CD4-positive, alpha-beta T cell treated with Interleukin-6 for 4 hours (primary cell): ENCODE measurements at places on chromosomes 13 and 19.

GRCh38 chr19:1864480-1865171, 1.2 kb upstream of the KLF16 start:
- peak; percentile 74 for DNase-seq

DNA sequence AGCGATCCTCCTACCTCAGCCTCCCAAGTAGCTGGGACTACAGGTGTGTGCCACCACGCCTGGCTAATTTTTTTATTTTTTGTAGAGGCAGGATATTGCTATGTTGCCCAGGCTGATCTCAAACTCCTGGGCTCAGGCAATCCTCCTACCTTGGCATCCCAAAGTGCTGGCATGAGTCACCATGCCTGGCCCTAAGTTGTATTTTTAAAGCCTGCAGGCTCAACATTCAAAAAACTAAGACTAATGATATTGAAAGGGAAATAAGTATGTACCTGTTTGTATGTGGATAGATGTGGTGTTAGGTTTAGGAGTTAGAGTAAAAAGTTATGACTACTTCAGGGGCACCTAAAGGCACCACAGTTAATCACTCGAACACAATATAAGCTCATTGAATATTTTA, 5.4 kb upstream of the IPO5 start:
- no peak for DNase-seq

DNA sequence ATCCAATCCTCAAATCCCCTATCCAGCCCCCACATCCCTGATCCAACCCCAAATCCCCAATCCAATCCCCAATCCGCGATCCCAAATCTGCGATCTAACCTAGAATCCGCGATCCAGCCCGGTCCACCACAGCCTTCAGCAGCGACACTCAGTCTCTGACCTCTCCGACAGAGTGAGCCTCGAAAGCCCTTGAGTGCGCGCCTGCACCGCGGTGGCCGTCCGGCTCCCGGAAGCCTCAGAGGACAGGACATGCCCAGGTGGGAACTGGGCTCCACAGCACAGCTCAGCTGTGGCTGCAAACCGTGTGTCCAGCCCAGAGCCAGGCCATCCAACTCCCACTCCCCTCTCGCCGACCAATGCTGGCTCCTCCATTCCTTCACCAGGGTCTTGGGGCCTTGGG, 48.8 kb upstream of the C1QTNF9B start:
- no peak for DNase-seq

DNA sequence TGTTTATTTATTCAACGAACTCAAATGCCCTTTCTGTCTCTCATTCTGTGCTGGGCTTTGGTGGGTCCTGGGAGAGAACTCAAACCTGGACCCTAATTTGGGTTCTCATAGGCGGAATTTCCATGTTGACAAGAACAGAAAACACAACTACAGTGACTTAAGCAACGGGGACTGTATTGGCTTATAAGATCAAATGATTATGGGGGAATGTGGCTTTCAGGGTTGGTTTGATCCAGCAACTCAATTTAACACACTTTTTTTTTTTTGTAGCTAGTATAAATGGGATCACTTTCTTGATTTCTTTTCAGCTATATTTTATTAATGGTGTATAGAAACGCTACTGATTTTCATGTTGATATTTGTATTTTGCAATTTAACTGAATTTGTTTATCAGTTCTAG, 9.9 kb downstream of the FCHO1 start:
- no peak for DNase-seq

GRCh38 chr19:48152551-48152950, 17.6 kb downstream of the LIG1 start:
- DNase-seq = peak; percentile 71

- no peak for DNase-seq
Observed at GRCh38 chr19:6767081-6767356, 216 bp downstream of the SH2D3A start.

- no peak for DNase-seq
Observed at GRCh38 chr13:46894568-46894967, 2.3 kb downstream of the HTR2A start.

DNA sequence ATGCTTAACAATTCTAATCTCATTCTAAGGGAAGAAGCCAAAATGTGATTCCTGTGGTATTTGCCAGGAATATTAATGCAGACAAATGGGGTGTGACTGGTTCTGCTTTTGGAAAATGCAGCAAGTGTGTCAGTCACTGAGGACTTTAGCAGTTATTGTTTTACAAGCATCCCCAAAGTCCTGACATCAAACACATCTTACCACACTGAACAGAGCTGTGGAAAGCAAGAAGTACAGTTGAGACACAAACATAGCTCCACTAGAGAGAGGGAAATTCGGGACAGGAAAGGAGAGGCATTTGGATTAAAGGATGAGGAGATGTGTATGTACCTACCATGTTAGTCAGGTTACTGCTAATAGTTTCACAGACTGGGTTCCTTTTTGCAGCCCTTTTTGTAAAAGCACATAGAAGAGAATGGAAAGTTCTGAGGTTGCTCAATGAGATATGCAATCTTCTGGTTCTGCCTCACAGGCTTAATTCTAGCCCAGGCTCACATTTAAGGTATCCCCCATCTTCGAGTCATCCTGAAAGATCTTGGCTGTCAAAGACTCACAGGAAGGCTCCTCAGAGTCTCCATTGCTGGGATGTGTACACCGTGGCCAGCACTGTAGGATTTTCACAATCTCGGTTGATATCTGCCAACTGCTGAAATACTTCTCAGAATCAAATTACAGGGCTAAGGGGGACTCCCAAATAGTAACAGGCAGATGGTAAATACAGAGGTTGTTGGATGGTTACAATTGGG, 316.6 kb downstream of the DNAJC15 start:
- no peak for DNase-seq

DNA sequence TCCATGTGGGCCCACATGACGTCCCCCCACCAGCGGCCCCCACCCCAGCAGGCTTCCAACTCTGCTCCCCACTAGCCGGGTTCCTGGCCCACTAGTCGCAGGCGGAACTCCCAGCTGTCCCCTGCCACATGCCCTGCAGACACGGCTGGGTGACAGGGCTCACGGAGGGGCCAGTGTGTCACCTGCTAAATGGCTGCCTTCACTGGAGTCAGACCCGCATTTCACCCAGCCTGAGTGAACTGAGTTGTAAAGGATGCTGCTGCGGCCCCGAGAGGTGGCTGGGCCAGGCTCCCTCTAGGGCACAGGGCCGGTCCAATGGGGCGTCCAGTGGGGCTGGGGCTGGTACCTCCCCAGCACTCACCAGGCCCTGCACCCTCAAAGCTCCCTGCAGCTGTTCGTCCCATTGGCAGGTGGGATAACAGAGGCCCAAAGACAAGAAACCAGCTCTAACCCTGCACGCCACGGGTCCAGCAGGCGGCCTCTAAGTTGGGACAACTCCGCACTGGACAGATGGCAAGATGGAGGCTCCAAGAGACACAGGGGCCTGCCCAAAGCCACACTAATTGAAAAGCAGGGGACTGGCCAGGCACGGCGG, 3.2 kb downstream of the LMNB2 start:
- no peak for DNase-seq

DNA sequence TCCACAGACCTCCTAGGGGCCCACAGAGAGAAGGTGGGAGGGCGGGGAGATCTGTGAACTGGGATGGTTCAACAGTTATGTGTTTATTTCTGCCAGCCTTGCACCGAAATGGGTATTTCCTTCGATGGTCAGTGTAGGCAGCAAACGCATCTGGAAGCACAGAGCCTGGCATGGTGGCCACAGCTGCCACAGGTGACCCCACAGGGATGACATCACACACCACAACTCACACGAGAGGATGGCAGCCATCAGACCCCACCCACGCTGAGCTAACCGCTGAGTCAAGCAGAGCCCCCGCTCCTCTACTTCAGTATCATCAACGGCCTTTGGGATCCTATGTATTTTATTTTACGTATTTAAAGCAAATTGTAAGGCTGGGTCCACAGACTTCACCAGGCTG, 37.4 kb downstream of the NAXD start:
- no peak for DNase-seq

- DNase-seq = no peak
Observed at GRCh38 chr19:3975144-3975543, 4.2 kb upstream of the DAPK3 start.

DNA sequence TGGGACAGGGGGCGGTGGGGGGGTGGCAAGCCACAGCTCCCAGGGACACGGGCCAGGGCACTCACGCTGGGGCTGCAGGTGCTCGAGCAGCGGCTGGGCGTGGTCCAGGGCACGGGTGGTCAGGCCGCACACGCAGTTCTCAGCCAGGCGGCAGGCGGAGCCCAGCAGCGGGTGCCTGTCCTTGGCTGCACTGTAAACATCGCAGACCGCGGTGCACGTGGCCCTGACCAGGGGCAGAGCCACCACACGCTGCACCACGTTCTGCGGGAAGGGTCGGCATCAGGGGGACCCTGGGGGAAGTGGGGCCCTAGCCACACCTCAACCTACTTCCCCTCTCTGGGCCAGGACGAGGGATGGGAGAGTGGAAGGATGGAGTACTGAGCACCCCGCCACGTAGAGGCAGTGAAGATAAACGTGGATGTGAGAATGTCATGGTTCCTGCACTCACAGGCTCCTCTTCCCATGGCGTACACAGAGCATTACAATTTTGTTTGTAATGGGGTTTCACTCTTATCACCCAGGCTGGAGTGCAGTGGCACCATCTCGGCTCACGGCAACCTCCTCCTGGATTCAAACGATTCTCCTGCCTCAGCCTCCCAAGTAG, 3.4 kb downstream of the PLIN5 start:
- no peak for DNase-seq

DNA sequence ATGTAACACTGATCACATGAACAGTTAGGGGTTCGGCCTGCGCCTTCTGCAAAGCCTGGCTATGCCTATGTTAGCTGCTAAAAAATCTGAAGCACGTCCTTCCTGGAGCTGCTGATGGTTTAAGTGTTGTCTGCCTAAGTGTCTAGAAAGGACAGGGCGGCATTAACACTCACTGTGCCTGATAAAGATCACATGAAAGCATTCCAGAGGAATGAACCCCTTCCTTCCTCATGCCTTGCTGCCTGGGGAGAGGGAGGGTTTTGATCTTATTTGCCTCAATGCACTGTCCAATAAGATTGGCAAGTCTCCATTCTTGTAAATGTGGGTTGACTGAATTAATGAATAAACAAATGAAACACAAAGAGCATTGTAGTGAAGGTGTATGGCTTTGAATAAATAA, 5.2 kb downstream of the DOCK9 start:
- DNase-seq = no peak

GRCh38 chr19:3367628-3368440, 1.5 kb downstream of the NFIC start:
- no peak for DNase-seq

- DNase-seq = peak; percentile 89
Observed at GRCh38 chr13:24264976-24265375, 44.4 kb upstream of the C1QTNF9 start.

DNA sequence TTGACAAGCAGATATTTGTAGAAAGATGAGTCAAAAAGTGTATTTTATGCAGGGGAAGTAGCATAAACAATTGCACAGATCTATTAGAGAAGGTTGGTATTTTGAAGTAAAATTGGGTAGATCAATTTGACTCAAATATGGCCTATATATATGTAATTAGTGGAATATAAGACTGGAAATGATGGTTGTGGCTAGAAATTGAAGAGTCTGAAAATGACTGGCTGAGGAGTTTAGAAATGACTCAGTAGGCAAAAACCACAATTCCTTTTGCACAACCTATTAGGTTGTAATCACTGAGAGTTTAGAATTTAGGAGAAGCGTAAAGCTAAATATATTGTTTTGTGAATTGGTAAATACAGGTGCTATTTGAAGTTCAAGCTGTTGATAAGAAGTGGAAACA, 622.6 kb upstream of the PCDH20 start:
- no peak for DNase-seq

GRCh38 chr13:67146523-67147130, 83.5 kb downstream of the PCDH9 start:
- DNase-seq = no peak

- DNase-seq = no peak
Observed at GRCh38 chr13:43303033-43303729, 279.8 kb downstream of the DNAJC15 start.

- no peak for DNase-seq
Observed at GRCh38 chr13:39379118-39379517, 223.9 kb downstream of the LHFPL6 start.

DNA sequence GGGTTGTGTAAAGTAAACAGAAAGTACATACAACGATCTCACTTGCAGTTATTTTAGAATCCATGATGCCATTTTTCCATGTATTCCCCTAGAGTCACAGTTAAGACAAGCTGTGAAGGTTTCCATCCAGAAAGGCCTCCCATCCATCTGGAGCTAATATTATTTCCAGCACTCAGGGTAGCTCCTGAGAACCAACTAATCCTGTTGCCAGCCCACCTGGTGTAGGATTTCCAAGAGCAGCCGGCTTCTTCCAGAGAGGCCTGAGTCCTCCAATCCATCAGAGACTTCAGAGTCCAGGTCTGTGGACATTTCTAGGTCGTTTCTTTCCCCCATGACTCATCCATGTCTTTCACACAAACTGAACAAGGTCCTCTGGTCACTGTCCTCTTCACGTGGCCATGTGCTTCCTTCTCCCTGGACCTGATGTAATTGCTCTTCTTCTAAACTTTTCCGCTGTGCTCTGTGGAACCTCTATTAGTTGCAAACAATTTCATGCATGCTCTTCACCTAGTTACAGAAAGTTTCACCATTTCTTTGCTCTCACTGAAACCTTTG, 270.3 kb upstream of the TMTC4 start:
- DNase-seq = no peak

DNA sequence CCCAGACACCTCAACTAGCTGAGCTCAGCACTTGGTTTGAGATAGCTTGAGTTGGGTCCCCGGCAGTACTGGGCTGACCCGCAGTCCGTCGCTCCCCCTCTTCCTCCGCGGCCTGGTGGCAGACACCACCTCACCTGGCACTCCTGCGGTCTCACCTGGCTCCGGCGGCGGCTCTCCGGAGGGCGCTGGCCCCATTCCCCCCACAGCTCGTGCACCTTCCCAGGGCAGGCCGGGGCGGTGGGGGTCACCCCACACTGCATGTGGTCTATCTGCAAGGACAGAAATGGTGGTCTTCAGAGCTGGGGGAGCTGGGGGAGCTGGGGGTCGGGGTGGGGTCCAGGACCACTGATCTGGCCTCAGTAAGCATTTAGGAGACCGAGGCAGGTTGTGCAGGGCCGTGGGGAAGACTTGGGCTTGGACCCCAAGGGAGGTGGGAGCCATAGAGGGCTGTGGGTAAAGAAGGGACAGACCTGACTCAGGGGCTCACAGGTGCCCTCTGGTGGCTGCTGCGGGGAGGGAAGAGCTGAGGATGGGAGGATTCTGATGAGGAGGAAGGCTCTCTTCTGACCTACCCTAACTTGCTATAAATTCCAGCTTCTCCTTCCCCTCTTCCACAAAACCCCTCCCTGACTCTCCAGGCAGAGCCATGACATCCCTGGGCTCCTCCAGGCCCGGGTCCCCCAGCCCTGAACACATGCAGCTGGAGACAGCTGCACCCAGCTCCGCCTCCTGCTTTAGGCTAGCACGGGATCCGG, 6.7 kb upstream of the PLIN4 start:
- peak; percentile 72 for DNase-seq
